ENCODE measurements at places on chromosomes 4 and X.

DNA sequence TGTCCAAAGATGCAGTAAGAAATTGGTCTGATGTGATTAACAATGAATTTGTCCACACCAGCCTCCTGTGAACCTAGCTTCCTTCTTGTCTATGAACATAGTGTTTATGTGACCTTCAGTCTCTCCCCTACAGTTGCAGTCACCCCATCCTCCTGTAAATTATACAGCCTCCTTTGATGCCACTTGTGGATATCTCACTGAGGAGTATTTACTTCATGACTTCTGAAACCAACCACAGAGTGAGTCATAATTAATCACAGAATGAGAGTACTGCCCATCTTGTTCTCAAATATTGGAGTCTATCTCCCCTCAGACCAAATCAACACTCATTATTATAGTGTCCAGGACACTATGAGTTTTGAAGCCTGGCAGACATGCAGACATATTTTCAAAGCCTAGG, 27.3 kb upstream of the XAGE2 start:
- peak; percentile 8 for DNase-seq

- DNase-seq = no peak
These were observed 9.6 kb upstream of the MRPL1 start for GRCh38 chr4:77852892-77853495.

- no peak for DNase-seq
These were observed 115.6 kb downstream of the GPR143 start for GRCh38 chrX:9650091-9650490.

DNA sequence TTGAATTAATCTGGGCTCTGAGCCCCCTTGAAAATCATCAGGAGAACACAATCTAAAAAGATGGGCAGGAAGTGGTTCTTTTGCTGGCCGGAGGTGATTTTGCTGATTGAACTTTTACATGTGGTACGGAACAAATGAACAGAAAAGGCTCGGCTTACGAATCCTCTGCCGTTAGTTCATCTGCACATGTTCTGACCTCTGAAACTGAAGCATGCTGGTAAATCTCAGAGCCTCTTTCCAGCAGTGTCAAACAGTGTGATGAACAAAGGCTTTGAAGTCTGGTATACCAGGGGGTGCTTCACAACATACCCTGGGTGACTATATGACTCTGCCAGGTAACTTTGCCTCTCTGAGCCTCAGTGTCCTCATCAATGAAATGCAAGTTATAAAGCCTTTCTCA, 194.2 kb upstream of the C1QTNF7 start:
- DNase-seq = peak; percentile 41

GRCh38 chr4:7295197-7295910, 103.0 kb downstream of the SORCS2 start:
- peak; percentile 10 for DNase-seq

DNA sequence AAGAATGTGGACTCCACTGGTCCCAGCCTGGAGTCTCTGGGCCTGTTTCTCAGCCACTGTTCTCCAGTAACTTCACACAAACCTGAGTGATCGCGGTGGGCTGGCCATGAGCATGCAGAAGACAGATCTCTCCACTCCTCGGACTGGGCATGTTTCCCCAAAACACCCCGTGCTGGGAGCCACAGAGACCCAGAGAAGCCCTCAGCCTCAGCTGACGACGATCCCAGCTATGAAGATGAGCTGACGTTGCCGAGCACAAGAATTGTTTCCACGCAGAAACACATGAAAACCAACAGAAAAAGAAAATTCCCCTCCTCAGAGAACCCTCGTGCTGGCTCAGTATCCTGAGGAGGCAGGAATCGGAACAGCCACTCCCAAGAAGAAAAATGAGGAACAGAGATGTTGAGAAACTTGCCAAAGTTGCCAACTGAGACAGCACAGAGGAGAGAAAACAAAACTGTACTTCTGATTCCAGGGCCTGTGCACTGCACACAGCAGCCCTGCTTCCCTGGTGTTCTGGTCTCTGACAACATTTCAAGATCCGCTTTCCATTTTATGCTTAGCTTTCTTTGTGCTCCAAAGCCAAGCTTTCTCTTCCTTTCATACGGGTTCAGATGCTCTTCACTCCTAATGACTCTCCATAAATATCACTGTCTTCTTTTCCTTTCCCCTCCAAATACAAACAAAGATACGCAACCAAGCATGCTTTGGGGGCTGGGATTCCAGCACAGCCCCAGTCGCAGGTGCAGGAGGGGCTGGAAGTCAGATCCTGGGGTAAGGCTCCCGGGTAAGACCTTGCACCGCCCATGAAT, 81.4 kb downstream of the IRF2 start:
- no peak for DNase-seq

GRCh38 chrX:135024526-135024925, 2.2 kb upstream of the RTL8B start:
- DNase-seq = no peak

DNA sequence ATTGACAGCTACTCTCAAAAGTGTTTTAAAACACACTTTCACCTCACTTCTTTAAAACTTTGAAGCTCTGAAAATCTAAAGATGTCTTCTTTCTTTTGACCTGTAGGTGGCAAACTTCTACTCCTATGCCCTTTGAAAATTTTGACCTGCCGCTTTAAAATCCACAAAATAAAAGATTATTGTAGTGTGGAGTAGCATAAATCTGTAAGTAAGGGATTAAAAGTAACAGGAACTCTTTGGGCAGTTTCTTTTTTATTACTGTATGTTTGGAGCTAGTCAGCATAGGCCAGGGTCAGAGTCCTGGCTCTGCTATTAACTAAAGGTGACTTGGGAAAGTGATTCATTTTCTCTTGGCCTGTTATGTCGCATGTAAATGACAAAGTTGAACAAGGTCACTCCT, 25.5 kb downstream of the BBS12 start:
- no peak for DNase-seq

DNA sequence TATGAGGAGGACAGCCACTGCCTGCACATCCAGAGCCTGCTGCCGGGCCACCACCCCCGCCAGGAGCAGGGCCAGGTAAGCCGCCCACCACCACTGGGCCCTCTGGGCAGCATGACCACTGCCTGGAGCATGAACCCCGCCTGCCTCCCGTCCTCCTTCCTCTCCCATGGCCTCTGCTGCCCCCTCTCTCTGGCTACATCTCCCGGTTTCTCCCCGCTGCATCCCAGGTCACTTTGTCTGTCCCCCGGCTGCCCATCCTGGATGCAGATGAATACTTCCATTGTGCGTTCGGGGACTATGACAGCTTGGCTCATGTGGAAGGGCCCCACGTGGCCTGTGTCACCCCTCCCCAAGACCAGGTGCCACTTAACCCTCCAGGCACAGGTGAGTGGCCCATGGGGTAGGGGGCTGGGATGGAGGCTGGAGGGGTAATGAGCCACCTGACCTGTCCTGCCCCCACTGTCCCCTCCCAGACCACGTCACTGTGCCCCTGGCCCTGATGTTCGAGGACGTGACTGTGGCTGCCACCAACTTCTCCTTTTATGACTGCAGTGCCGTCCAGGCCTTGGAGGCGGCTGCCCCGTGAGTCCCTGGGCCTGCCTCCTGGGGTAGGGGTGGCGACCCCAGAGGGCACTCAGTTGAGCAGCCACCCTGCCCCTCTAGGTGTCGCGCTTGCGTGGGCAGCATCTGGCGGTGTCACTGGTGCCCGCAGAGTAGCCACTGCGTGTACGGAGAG, 6.0 kb downstream of the PLXNB3 start:
- no peak for DNase-seq

DNA sequence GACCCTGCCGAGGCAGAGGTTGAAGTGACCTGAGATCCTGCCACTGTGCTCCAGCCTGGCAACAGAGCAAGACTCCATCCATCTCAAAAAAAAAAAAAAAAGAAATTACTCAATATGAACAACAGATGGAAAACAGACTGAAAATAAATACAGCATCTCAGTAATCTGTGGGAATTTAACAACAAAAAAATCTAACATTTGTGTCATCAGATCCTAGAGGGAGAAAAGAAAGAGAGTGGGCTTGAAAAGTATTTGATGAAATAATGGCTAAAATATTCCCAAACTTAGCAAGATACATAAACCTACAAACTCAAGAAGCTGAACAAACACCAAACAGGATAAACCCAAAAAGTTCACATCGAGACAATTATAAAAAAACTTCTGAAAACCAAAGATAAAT, 84.7 kb downstream of the CENPC start:
- DNase-seq = no peak

- peak; percentile 31 for DNase-seq
These were observed 61.1 kb upstream of the DCTD start for GRCh38 chr4:182978152-182978827.

DNA sequence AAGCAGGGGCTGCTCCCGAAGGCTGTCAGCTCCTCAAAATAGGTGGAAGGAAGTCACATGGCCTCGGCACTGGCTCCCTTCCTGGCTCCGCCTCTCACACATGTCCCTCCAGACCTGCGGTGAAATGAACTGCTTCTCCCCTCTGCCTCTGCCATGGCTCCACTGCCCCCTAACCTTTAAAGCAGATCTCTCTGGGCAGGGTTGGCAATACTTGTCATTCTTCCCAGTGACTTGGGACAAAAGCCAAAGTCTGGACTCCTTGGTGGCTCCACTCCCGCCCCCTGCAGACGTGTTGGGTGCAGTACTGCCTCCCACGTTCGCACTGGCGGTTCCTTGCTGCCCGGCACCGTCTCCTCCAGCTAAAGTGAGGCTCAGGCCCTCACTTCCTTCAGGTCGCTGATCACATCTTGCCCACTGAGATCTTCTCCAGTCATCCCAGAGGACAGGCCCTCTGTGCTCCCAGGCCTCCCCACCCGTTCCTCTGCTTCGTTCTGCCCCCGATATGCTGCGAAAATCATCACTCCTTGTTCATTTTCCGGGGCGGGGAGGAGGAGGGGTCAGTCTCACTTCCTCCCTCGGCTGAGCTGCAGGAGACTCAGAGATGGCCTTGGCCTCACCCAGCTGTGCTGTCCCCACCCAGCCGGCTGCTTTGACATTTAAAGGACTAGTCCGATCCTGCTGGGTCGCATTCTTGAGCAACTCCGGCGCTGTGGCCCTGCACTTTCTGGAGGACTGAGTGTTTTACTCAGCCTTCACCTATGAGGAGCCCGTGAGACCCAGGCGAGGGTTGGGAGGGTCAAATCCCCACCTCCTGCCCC, 97.4 kb downstream of the PHKA2 start:
- DNase-seq = peak; percentile 51

DNA sequence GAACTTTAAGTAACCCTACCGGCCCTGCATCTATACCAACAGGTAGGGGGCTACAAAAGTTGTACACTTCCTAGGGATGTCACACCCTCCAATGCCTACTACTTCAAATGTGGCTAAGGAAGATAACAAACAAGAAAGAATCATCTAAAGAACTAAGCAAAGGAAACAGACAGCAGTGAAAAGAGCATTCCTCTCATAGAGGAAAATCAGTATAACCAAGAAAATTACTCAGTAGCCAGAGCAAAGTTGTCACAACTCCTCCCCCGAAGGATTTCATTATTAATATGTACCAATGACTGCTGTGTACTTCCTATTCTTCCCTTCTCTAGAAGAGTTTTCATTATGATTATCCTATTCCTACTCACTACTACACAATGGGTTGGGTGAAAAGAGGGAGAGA, 12.6 kb downstream of the ANKRD17 start:
- no peak for DNase-seq

DNA sequence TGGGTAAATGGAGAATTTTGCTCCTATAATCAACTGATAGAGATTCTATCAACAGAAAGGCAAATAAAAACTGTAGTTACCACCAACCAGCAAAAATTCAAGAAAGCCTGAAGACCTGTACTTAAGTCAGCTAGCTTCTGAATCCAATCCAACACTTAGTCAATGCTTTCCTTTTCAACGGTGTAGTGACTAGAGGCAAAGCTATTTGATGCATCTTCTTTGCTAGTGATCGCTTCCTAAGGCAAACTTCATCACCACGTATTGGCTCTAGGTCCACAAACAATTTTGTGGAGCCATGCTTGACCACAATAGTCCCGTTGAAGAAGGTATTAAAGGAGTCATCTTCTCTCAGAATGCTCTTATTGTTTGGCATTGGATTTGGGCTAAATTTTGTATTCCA, 25.0 kb upstream of the UBA6 start:
- DNase-seq = peak; percentile 90

GRCh38 chr4:152936446-152937335, 568 bp downstream of the FHDC1 start:
- DNase-seq = peak; percentile 39

DNA sequence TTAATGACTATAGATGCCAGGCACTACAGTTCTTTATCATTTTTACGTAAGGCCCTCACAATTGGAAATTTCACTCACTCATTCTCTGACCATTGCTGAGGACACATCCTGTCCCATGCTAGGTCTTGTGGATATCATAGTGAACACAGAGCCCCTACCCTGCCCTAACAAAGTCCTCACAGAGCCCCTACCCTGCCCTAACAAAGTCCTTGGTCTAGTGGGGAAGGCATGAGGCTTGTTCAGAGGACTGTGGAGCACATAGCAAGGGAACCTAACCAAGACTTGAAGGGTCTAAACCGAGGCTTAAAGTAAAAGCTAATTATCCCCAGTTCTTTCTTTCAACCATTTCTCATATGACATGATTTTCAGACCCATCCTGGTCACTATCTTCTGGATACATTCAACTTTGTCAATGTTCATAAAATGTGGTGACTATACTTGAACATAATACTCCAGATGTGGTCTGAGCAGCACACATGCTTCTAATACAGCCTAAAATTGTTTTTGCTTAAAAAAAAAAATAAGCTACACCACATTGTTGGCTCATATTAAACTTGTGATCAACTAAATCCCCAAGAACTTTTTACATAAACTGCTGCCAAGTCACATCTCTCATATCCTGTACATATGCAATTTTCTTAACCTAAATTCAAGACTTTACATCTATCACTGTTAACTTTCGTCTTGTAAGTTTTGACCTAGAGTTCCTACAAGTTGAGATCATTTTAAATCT, 77.0 kb downstream of the GPC3 start:
- no peak for DNase-seq

GRCh38 chrX:32893751-32894150, 317.6 kb downstream of the DMD start:
- no peak for DNase-seq

- DNase-seq = no peak
These were observed 6.0 kb downstream of the SMAD1 start for GRCh38 chr4:145487631-145488030.

GRCh38 chr4:94352163-94352562, 9.5 kb upstream of the HPGDS start:
- DNase-seq = no peak

GRCh38 chr4:89878611-89879010, 16.0 kb upstream of the MMRN1 start:
- peak; percentile 2 for DNase-seq

DNA sequence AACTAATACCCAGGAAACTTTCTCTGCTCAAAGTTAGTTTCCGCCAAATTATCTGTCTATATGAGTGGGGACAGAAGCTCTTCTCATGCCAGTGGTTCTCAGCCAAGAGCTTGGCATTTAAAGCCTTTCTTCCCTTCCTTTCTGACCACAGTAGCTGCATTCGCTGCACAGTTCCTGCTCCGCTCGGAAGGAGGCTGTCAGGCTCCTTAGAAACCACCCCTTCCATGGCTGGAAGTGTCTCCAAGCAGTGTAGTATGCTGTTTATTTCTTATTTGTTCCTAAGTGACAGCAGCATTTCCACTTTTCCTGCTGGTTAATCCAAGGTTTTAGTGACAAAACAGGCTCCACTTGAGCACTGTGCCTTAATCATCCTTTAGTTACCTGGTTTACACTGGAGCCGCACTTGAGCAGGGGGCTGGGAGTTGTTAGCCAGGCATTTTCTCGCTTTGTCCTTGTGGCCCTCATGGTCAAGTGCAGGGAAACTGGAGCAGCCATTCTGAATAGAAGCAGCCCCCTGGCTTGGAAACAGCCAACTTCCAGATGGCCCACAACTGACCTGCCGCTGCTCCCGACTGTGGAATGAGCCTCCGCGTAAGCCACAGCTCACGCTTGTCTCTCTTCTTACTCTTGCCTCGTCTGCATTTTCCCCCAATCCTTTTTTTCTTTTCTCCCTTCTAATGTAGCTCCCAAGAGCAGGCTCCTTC, 739.4 kb upstream of the TENM3 start:
- DNase-seq = no peak
